A172 (cell line): ENCODE measurements at places on chromosomes 4 and X.

GRCh38 chrX:38627683-38628082 lies 66.3 kb downstream of the TSPAN7 start:
- peak; percentile 1 for DNase-seq

DNA sequence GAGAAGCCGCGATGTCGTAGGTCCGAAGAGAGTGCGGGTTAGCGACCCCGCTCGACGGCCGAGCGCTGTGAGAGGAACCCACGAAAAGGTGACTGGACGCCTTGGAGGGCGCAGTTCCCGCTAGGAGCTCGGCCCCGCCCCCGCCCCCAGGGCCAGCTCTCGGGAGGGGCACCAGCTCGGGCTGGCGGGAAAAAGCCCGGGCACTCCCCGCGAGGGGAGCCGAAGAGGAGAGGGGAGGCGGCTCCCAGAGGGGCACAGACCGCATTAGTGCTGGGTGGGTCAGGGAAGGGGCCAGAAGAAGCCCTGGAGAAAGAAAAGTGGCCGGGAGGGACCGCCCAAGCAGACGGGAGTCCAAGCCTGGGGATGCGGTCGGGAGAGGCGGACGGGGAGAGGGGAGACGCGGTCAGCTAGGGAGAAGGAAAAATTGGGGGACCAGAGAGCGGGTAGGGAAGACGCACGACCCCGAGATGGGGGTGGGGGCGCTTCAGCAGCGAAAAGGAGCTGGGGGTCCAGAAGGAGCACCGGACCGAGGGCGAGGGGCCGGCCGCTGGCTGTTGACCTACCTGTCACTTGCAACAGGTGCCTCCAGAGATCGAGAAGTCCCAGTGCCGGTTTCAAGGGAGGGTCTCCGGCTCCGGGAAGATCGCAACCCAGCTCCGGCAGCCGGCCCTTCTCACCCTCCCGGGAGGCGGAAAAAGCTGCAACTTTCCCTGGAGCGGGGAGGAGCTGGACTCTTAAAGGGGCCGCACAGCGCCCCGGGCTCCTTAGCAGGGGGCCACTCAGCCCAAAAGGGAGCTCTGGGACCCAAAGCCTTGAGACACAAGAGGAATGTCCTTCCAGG lies at the start of gene SYTL4:
TSS of gene SYTL4 (minus strand) at position 681 of the 841 bp plus-strand sequence. CDS start 30,084 bp downstream, outside the sequence.
- DNase-seq = no peak

GRCh38 chrX:132483488-132483887 lies 5.3 kb downstream of the MBNL3 start:
- no peak for DNase-seq

DNA sequence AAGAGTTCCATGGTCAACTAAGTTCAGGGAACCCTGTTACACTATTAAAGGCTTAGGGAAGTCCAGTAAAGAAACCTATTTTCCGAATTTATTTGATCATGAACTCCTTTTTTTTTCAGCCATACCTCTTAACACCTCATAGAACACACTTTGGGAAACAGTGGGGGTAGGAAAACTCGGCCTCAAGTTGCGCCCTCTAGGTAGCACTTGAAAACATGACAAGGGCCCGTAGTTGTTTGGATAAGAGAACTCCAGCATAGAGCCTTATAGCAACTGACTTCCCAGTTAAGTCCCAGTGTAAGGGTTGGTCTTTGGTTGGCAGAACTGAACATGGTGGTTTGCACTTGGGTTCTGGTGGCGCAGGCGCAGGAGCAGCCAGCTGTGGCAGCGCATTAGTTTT lies 14.4 kb downstream of the OGT start:
- DNase-seq = no peak

- DNase-seq = no peak
Measured at GRCh38 chr4:128221586-128221985, 66.0 kb downstream of the PGRMC2 start.

- no peak for DNase-seq
Measured at GRCh38 chr4:67926485-67926884, 36.8 kb downstream of the TMPRSS11A start.

DNA sequence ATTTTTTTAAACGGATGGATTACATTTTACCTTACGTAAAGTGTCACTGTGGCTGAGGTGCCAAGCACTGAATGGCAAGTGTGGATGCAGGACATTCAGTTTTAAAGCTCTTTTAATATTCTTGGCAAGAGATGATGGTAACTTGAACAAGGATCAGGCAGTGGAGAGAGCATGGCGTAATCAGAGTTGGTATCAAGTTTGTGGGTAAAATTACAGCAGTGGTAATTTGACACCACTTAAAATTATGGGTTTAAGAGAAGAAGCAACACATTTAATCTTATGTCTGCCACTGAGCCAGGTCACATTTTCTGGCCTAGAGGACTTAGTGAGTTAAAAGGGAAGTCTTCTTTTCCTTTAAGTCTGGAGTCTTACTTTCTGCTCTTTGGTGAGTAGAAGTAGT lies 100.5 kb downstream of the NAA11 start:
- DNase-seq = no peak

GRCh38 chr4:156201050-156201449 lies 247.4 kb upstream of the CTSO start:
- no peak for DNase-seq

DNA sequence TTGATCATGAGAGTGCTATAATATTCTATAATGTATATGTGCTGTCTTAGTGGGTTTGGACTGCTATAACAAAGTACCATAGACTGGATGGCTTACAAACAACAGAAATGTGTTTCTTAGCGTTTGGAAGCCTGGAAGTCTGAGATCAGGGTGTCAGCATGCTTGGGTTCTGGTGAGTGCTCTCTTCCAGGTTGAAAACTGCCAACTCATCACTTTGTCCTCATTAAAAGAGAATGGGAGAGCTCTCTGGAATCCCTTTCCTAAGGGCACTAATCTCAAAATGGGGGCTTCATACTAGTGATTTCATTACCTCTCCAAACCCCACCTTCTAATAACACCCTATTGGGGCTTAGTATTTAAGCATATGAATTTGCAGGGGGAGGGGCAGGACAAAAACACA lies 33.5 kb upstream of the KCNIP4 start:
- no peak for DNase-seq

DNA sequence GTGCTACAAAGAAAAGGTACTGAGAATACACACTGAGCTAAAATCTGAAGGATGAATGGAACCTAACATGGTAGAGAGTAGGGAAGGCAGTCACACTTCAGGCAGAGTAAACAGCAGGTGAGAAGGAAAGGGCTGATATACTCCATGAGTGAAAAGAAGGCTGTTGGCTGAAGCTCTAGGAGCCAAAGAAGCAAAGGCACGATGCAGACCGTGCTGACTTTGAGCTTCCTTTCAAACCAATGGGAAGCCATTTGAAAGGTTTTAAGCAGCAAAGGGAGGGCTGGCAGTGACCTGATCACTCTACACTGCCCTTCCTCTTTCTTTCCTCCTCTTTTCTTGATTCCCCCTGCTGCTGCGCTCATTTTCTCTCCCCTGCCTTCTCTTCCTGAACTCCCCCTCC lies 66.4 kb downstream of the TMEM154 start:
- no peak for DNase-seq

DNA sequence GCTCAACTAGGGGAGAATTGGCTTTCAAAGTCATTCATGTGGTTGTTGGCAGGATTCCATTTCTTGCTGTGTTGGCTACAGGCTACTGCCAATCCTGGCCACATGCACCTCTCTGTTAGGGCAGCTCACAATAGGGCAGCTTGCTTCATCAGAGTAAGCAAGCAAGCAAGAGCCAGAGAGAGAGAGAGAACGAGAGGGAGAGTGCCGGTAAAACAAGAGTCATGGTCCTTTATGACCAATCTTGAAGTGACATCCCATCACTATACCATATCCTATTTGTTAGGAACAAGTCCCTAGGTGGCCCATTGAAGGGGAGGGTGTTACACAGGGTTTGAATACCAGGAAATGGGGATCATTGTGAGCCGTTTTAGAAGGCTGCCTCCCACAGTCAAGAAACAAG lies 33.0 kb upstream of the TLR2 start:
- DNase-seq = no peak

- DNase-seq = peak; percentile 98
Measured at GRCh38 chrX:13652850-13653693, at the start of gene TCEANC. Gene TCEANC (plus strand): TSS chrX:13653141. CDS start chrX:13662509, 9,368 bp downstream.

- DNase-seq = no peak
Measured at GRCh38 chrX:154436374-154436982, 476 bp upstream of the GDI1 start.

DNA sequence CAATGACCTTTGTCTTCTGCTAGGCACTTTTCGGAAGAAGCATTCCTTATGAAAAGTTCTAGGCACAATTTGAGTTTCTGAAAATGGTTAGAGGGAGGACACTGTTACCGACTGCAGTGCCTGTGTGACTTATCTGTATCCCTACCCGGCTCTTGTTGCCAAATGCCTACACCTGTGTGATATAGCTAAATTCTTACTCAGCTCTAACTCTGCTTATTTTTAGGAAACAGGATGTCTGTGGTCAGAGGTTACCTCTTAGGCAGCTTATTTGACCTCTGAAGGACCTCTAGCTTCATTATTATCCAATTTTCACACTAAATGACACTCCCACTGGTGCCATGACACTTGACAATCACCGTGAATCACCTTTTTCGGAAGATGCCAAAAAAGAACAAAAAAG lies 561.1 kb upstream of the SMIM31 start:
- DNase-seq = no peak

DNA sequence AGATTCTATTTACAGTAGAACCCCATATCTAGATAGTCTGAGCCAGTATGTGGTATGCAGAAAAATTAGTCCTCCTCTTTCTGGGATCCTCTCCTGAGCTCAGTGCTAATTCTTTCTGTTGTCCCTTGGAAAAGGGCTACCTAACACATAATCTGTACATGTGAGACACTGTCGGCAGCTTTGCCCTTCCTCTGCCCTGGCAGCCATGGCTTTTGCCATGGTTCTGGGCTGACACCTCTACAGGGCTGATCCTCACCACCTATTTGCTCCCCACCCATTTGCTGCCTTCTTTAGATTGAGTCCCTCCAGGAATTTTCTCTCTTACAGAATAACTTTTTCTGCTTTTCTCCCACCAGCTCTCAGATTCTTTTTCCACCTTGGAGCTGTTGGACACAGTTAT lies 64.7 kb upstream of the MAP9 start:
- DNase-seq = no peak

DNA sequence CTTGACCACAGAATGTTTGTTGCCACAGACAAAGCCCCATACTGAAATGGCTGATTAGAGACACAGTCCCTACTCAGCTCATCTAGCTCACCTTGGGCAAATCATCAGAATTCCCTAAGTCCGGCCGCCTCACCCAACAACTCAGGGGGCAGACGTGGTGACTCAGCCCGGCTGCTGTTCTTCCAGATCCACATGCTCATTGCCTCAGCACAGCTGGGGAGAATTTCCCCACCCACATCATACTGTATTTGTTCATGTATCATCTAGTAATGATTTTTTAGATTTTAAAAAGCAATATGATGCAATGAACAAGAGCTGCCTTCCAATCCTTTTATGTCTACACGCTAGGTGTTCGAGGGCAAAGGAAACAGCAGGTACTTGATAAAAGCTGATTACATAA lies 333.8 kb upstream of the TENM3 start:
- DNase-seq = peak; percentile 12

DNA sequence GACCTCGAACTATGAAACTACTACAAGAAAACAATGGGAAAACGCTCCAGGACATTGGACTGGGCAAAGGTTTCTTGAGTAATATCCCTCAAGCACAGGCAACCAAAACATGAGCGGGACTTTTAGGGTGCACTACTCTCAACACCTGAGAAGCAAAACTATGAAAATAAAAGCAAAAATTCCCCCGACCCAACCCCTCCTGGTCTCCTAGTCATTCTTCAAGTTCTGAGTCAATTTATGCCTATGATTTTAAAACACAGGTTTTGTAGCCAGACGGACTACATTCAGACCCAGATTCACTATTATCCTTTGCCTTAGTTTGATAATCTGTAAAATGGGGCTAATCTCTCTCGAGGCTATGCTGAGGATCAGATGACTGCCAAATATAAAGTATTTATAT lies 97.0 kb downstream of the SOWAHB start:
- no peak for DNase-seq

- no peak for DNase-seq
Measured at GRCh38 chr4:129393976-129394375, 298.0 kb downstream of the C4orf33 start.

DNA sequence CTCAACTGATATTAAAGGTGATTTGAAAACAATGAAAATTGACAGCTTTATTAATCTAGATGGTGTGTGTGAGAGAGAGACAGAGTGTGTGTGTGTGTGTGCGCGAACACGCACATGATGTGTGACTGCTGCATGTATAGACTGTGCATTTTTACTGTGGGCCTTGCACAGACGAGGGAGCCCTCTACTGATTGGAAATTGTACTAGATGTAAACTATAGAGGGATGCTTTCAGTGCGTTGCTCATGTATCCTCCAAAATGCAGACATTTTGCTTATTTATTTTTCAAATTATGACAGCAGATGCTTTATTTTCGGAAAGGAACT lies 168.4 kb upstream of the GK2 start:
- DNase-seq = peak; percentile 4

- DNase-seq = no peak
Measured at GRCh38 chrX:6120329-6120728, 108.3 kb downstream of the NLGN4X start.

DNA sequence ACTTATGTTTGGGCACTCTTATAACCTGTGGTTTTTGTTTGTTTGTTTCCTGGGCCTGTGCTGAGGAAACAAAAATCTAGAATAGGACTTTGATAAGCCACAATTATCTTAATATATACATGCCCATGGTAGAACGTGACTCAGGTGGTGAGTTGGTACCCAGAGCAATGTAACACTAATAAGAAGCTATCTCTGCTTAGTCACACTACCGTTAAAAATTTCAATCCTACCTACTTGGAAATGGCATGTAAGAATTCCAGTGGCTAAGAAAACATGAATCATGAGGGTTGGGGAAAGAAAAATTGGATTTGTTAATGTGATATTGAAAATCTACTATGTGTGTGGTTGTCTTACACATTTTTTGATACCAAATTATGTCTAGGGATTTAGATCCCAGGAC lies 30.5 kb upstream of the ADGRG2 start:
- peak; percentile 68 for DNase-seq

DNA sequence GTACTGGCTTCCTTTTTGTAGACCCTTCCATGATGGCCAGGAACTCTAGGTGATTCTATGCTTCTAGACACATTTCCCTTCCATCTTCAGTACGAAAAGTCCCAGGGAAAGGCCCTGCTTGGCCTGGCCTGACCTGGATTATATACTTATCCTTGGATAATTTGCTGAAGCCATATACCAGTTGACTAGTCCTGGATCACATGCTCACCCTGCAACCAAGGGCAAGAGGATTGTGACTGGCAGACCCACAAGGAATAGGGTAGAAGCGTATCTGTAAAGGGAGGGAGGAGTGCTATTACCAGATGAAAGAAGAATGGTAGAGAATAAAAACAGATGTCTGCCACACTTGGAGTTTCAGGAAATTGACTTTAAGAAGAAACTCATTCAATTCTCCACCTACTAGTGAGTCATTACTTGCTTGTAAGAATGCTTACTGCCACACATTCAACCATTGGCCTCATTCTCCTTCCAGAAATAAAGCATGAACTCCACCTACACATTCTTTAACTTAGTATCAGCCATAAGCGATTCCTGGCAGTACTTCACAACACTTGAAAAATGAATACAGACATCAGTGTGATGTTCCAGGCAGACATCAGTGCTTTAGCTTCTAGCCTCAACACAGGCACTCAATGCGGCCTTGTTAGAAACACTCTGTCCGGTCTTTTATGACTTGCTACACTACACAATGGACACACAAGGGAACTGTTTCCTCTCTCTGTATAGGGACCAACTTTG lies 141.8 kb downstream of the CBR4 start:
- DNase-seq = no peak

GRCh38 chr4:114466299-114466698 lies 132.3 kb upstream of the UGT8 start:
- no peak for DNase-seq

- peak; percentile 19 for DNase-seq
Measured at GRCh38 chrX:18252644-18253359, 32.1 kb upstream of the BEND2 start.
